ENCODE measurements at places on chromosomes 6 and 20. TPM values are rescaled to one million over a fixed set of nuclear protein-coding genes. Genes with fewer than 3 reads are reported as not detected.
A peak's percentile ranks its signal among the peaks of the same experiment; 100 is the strongest.

DNA sequence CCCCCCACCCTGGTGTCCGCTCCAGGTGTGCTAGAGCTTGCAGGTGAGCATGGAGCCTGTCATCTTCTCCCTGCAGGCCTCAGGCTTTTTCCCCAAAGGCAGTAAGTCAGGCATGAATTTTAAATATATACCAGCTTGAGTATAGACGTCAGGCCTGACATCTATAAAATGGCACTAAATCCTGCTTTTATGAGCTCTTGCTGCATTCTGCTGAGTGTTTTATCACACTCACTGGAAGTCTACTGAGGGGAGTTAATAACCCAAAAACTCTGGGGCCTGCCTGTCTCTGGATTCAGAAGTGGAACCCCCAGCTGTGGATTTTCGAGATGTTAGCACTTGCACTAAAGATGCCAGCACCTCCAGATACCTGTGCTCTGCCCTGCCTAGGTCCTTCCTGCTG is 133.4 kb upstream of the TOP1 start:
- no peak for DNase-seq

DNA sequence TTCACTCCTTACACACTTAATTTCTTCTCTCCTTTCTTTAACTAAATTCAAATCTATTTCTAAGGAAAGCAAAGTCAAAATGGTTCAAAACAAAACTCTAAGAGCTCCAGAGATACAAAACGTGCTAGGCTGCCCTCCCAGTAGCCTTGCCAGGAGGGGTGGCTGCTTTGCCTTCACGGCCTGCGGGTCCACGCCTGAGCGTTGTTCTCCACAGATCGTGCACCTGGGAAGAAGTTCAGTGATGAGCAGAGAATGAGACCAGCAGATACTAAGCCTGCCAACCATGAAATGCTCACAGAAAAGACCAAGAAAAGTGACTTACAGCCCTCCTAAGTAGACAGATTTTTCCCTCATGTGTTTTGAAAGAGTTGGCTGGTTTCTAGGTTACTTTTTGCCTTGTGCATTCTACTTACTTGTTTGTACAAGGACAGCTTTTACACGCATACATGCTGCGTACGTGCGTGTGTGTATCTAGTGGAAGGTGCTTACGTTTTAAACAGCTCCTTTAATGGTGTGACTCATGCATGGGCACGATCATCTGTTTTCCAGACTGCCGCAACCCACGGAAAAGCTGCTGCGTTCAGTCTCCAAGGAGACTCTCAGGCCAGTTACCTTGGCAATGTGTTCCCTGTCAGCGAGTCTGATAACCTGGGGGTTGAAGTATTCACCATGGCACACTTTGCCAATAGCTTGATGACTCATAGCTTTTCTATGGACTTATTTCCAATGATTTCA is 32.4 kb upstream of the PBOV1 start:
- no peak for DNase-seq

The CGA gene
- not detected for total RNA-seq

DNA sequence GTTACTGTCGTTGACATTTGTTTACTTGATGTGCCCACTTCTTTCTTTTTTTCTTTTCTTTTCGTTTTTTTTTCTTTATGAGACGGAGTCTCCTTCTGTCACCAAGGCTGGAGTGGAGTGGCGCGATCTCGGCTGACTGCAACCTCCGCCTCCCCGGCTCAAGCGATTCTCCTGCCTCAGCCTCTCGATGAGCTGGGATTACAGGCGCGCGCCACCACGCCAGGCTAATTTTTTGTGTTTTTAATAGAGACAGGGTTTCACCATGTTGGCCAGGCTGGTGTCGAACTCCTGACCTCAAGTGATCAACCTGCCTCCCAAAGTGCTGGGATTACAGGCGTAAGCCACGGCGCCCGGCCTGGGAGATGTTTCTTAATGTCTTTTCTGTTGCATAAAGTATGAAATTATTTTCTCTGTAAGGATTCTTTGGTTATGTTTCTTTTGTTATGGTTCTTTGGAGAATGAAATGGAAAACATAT is 33.3 kb upstream of the PRSS16 start:
- no peak for DNase-seq

GRCh38 chr6:163599684-163600083 is 185.2 kb downstream of the QKI start:
- DNase-seq = no peak

DNA sequence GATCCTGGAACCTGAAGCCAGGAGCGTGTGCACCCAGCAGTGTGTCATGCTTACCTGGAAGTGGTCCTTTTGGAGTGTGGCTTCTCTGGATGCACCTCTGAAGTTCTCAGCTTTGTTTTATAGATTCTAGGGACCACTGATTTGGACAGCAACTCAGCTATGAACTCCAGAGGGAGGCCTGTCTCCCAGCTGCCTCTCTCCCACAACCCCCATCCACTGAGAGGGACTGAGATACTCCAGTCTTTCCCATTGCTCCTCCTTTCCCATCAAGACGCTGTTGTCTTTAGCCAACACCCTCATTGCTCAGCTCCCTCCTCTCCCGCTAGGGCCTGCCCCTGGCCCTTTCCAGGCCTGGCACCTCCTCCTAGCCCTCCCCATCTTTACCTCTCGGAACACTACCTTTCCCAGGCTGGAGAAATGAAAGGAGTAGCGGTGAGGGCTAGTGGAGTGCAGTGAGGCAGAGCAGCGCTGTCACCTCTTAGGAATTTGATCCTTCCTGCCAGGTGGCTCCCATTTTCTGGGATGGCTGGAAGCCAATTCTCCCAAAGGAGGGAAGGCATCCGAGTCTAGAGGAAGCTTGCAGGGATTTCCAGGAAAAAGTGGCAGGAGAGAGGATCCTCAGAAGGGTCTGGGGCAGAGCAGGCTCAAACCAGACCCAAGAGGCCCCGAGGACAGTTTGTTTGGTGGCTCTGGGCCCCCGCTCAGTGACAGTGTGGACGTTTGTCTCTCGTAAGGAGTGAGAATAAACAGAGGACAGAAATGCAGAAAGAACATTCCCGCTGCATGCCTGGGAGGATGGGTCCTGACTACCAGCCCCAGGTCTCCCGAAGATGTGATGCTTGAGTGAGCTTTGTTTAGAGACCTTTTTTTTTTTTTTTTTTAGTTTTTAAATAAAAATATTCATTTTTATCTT is at the start of gene LRRN4:
LRRN4 (minus strand) TSS at position 285 of the 913 bp plus-strand sequence. CDS start 1,261 bp downstream, outside the sequence.
- no peak for DNase-seq

The GPR6 gene
- not detected for total RNA-seq

DNA sequence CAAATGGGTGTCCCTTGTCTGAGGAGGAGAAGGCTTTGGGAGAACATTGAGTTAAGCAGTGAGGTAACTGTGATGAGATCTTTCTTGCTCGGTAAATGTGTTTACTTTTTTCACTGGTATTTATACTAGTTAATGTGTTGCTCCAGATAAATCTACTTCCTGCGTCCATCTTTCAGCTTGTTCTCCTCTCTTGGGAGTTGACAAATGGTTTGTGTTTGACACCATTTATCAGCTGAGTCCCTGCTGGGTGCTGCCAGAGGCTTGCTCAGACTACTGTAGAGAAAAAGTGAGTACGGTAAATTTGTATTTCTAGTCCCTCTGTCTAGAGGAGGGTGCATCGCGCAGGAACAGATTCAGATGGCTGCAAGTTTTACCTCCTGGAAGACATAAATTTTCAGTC is 8.3 kb upstream of the PRDM1 start:
- DNase-seq = no peak

- no peak for DNase-seq
Measured at GRCh38 chr6:34110610-34111009, 35.3 kb downstream of the GRM4 start.

- no peak for DNase-seq
Measured at GRCh38 chr6:33836806-33837469, 33.1 kb upstream of the MLN start.

DNA sequence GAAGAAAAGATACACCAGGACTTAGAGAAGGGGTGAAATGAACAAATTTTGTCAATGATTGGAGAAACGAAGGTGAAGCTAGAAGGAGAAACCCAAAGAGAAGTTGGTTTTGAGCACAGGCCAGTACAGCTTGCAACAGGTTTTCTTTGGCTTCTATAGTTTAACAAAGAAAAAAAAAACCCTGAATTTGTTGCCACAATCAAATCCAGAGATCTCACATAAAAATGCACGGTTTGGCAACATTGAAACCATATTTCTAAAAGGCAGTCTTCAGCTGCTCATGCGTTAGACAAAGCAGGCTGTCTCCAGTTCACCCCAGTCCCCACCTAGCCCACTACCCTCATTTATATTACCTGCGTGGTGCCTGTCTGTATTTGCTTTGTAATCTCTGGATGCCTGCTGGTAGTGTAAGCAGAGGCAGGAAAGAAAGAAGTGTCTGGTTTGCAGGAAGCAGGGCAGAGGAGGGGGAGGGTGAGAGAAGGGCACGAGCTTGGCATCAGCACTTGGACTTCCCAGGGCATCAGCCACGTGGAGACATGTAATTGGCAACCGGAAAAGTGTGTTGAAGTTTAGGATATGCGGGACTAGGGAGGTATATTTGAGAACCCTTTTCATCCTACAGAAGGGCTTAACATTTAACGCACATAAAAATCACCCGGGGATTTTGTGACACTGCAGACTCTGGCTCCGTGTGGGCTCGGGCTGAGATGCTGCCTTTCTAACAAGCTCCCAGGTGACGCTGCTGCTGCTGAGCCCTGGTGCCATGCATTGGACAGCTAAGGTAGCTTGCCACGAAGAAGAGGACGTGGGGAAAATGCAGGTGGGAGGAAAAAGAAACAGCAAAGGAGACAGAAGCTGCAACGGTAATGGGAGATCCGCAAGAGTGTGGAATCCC is 14.4 kb downstream of the PFDN4 start:
- no peak for DNase-seq

DNA sequence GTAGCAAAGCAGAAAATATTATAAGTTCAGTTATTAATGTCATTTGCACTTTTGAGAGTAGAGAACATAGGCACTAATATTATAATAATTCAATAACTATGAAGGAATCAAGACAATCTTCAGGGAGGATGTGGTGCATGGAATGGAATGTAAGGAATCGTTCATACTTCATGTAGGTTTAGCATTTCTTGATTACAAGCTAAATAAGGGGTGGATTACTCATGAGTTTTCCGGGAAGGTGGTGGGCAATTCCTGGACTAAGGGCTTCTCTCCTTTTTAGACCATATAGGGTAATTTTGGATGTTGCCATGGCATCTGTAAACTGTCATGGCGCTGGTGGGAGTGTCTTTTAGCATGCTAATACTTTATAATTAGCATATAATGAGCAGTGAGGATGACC is 9.1 kb upstream of the BTNL2 start:
- no peak for DNase-seq

DNA sequence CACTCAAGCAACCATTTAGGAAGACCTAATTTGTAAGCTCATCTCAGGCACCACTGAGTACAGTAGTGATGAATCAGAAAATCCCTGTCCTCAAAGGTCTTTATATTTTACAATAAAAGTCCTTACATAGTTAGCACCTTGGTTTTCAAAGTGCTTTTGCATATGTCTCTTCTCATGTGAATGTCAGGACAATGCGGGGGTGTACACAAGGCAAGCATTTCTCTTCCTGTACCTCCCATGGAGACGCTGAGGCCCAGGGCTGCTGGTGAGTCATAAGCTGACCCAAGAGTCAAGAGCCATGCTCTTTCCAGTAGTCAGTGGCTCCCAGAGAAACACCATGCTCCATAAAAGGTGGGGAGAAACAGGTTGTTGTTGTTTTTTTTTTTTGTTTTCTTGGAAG is 174.0 kb downstream of the GJA10 start:
- peak; percentile 75 for DNase-seq

DNA sequence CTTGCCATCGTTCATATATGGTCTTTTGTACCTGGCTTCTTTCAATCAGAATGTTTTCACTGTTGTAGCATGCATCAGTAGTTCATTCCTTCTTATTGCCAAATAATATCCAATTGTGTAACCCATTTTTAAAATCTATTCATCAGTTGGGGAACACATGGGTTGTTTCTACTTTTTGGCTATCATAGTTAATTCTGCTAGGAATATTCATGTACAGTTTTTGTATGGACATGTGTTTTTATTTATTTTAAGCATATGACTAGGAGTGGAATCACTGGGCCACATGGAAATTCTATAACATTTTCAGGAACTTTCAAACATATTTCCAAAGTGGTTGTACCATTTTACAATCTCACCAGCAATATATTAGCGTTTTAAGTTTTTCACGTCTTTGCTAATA is 187.4 kb upstream of the PRND start:
- DNase-seq = no peak

The BMP2 gene
- not detected for total RNA-seq

DNA sequence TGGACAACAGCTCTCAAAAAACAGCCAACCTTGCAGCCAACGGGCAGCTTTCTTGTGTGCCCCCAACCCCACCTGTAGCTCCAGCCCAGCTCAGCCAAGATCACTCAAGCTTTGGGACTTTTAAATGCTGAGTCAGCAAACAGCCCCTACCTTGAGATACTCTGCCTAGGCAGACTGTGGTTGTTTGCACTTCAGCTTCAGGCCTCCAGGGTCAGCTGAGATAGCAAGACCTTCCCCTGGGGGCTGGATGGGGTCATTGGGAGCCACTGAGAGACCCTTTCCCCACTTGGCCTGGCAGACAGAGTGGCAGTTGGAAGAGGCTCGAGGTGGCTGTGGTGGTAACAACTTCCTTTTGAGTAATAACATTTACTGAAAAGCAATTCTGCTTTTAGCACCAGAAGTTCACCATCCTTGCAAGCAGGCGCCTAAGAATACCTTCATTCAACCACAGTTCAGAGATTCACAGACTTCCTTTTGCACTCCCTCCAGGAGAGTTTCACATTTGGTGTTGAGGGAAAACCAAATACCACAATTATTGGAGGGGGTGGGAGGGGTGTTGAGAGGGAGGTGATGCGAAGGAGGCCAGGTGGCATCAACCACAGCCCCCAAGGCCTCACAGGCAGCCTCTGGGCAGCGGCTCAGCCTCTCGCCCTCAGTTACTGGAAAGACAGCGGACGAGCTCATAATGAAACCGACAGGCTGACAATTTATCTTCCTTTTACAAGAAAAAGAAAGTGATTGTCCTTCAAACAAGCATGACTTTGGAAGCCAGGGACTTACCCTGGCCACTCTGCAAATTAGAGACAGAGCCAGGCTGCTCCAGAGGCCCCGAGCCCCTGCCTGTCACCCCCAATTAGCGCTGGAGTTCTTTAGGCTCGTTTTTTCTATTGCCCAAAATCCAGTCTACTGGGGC is 148.1 kb downstream of the CEBPB start:
- peak; percentile 88 for DNase-seq

DNA sequence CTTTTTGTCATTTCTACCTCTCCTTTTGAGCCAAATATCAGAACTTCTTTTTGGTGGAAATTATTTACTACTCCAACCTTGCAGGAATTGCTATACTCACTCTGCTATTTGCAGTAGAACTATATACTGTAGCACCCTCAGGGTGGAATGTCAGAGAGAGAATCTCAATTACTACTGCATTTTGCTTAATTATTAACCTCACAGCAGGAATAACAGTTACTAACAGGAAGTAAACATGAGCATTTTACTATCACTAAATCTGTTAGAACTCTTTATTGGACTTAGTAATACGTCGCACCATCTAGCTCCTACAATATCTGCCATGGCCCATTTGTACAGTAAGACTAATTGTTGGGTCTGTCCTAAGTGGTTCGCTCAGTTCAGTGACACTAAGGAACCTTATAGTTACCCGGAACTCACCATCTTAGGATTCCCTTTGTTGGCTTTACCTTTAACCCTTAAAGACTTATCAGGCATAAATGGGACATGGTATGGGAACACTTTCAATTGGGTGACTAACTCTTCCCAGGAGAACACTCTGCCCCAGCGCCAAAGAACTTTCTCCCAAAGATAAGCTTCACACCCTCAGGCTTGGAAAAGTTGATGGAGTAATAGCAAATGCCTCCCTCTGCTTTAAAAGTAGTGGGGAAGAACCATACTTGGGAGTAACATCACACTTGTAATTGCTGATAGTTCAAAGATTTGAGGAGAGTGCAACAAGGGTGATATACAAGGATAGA is 38.8 kb downstream of the PLN start:
- DNase-seq = no peak

Data from activated naive CD4-positive, alpha-beta T cell treated with anti-CD3 and anti-CD28 coated beads for 36 hours (primary cell).